ENCODE measurements at places on chromosomes 1 and 21.

DNA sequence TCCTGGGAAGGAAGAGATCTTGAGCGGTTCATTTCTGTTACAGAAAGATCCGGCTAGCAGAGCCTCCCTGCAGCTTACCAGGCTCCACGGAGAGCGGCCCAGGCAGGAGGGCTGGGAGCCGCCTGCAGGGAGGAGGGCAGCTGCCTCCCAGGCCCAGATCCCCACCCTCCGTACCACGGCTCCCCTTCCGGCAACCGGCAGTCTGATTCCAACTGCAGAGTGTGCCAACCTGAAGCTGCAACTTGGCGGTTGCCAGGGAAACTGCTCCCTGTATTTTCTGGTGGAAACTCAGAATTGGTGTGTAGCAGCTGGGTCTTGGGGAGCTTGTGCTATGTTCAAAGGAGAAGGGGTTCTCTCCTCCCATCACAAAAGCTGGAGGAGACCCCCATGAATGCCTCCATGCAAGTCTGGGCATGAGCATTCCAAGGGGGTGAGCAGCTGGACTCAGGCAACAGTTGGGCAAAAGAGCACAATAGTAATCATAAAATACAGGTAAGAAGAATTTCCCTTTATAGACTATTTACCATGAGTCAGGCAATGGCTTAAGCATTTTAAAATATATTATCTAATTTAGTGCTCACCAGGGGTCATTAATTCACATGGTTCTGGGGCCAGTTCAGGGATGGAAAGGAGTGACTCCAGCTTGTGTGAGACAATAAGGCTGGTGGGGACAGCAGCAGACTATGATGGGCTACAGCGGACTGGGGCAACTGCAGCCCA, 46.1 kb upstream of the KAZN start:
- no peak for DNase-seq

GRCh38 chr21:45279446-45280177, 8.1 kb downstream of the POFUT2 start:
- DNase-seq = peak; percentile 25

- no peak for DNase-seq
These were observed at the start of gene VTCN1 for GRCh38 chr1:117210831-117211261. Gene VTCN1, minus strand, starts transcription at chr1:117210927. Its CDS starts 72 bp downstream, at chr1:117210855.

GRCh38 chr1:184291701-184292100, 95.1 kb upstream of the C1orf21 start:
- no peak for DNase-seq

DNA sequence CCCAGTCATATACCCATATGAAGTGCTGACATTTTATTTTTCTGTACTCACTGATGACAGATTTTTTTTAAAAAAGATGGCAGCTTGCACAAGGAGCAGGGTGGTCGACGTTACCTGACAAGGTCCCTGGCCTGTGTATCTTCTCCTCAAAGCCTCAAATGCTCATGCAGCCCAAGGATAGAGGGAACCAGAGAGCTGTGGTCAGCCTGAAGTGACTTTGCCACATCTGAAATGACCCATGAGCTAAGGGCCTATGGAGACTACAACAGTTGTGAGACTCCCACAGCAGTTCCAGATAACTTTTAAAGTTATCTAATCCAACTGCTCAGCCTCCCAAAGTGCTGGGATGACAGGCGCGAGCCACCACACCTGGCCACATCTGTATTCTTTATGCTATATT, 131.1 kb downstream of the GLUL start:
- DNase-seq = no peak

- DNase-seq = no peak
These were observed 19.6 kb upstream of the C1orf159 start for GRCh38 chr1:1135339-1136136.

GRCh38 chr1:53280496-53280895, 42.2 kb upstream of the MAGOH start:
- no peak for DNase-seq
